Fibroblast of lung (primary cell): ENCODE measurements at places on chromosomes 7 and 10. TPM values are rescaled to one million over a fixed set of nuclear protein-coding genes. Genes with fewer than 3 reads are reported as not detected.

ADAMTS14 gene
- 1.8 and 4.1 TPM in 2 replicates for total RNA-seq

DNA sequence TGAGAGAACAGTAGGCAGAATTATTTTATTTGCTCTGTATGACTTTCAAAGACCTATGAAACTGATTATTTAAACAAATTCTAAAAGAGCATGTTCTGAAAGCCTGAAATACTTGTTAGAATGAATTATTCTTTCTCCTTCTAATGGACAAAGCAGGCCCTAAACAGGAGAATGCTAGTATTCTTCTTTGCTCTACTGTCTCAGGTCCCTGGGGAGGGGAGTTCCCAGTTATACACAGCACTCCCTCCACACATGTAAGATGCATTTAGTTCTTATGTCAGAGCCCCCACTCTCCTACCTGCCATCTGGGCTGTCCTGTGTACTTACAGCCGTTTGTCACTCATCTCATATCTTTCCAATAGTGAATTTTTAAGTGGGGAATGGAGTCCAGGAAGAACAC is 633.5 kb upstream of the ANKRD30A start:
- peaks cover 2% of the 10 kb centered on the region for H3K4me1 ChIP-seq
- no peak overlapping the region for H3K27ac ChIP-seq
- no peaks in the 10 kb centered on the region for H3K36me3 ChIP-seq
- no peaks in the 10 kb centered on the region for H3K27me3 ChIP-seq
- no peak overlapping the region for H3K4me3 ChIP-seq

DNA sequence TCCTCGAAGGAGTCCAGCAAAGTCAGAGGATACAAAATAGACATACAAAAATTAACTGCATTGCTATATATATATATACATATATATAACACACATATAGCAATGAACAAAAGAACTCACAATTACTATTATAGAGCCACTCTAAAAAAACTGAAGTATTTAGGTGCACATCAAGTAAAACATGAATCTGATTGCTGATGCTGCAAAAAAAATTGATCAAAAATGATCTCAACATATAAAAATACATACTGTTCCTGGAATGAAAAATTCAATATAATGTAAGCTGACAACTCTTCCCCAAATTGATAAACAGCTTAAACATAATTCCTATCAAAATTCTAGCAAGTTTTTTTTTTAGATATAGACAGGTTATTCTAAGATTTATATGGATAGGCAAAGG is 126.8 kb downstream of the ALOX5 start:
- no peaks in the 10 kb centered on the region for H3K4me1 ChIP-seq
- DNase-seq, result no peak
- no peak overlapping the region for H3K27ac ChIP-seq
- no peak overlapping the region for H3K4me3 ChIP-seq
- H3K36me3 ChIP-seq, result no peaks in the 10 kb centered on the region

GDF2 gene
- total RNA-seq, result not detected in 2 replicates
